ENCODE measurements at places on chromosomes 7 and 10.
A peak's percentile ranks its signal among the peaks of the same experiment; 100 is the strongest.

DNA sequence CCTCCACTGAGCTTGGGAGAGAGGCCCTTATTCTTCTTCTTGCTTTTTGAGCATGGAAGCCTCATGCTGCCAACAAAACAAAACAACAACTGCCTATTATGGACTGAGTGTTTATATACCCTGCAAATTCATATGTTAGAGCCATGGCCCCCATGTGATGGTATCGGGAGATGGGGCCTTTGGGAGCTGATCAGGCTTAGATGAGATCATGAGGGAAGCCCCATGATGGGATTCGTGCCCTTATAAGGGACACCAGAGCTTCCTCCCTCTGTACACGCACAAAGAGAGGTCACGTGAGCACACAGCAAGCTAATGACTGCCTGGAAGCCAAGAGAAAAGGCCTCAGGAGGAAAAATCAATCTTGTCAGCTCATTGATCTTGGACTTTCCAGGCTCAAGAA, 235.0 kb downstream of the FANK1 start:
- no peak for DNase-seq

DNA sequence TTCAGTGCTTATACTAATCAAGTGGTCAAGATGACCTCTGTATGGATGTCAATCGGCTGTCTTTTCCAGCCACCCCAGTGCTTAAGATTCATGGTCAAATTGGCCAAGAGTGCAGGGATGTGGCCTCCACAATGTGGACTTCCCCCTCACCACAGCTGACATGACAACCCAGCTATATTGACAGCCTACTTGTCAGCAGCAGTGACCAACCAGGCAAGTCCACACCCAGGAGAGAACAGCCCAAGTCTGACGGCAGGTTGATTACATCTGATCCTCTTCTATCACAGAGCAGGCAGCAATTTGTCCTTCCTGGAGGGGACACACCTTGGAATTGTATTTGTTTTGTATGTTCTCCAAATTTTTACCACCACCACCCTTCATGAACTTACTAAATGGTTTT, 8.2 kb upstream of the ERVW-1 start:
- DNase-seq = no peak

GRCh38 chr7:6299774-6300173, 27.4 kb upstream of the CYTH3 start:
- no peak for DNase-seq

DNA sequence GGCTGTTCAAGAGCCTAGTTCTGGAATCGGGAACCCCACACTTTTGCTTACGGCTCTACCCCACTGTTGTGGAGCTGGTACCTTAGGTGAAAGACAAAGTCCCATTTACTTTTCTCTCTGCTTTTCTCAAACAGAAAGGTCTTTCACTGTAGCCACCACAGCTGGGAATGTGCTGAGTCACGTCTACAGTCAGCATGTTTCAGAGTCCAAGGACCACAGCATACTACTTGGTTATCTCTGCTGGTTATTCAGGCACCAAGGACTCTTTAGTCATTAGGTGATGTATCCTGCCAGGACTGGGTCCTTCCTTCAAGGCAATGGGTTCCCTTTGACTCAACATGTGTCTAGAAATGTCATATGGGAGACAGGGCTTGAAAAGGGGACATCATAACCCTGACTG, 266.8 kb upstream of the STEAP1 start:
- no peak for DNase-seq

GRCh38 chr7:1354661-1355567, 104.4 kb downstream of the MICALL2 start:
- DNase-seq = peak; percentile 34

- DNase-seq = peak; percentile 93
Measured at GRCh38 chr10:103833731-103834365, 21.5 kb downstream of the SH3PXD2A start.

GRCh38 chr10:22453948-22454591, 108.8 kb downstream of the SPAG6 start:
- no peak for DNase-seq

DNA sequence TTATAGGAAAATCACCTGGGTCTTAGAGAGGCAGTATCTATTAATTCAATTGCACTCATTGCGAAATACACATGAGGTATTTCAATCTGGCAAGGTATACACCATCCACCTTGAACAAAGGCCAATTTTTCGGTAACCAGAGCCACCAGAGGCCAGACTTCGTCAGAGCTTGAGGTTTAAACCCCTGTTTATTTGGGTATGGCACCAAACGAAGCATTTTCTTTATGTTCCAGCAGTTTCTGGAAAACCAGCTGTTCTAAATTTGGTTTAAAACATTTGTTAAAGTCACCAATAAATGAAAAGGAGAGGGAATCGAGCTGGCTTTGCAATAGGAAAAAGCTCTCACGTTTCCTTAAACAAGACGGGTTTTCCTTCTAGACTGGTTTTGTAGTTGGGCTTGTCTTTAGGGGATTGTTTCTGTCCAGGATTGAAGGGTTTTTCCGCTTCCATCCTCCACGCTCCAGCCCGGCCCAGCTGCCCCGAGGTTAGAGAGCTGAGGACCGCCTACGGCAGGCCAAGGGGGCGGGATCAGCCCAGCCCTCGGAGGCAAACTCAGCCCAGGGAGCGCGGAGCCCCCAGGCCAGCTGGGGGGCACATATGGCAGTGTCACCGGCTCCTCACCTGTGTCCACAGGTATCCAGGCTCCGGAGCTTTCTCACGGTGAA, 539.4 kb upstream of the MGMT start:
- DNase-seq = no peak

GRCh38 chr10:132634241-132634946, 96.8 kb downstream of the INPP5A start:
- peak; percentile 71 for DNase-seq

- no peak for DNase-seq
Measured at GRCh38 chr10:114206902-114207301, 27.7 kb downstream of the TDRD1 start.

DNA sequence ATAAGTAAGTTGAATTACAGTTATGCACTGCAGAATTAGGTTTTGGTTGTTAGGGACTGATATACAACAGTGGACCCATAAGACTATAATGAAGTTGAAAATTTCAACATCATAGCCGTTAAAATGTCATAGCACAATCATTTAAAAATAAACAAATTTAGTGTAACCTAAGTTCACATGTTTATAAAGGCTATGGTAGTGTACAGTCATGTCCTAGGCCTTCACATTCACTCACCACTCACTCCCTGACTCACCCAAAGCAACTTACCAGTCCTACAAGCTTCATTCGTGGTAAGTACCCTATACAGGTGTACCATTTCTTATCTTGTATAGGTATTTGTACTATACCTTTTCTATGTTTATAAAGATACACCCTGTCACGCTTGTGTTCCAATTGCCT, 113.7 kb downstream of the RAB11FIP2 start:
- no peak for DNase-seq

DNA sequence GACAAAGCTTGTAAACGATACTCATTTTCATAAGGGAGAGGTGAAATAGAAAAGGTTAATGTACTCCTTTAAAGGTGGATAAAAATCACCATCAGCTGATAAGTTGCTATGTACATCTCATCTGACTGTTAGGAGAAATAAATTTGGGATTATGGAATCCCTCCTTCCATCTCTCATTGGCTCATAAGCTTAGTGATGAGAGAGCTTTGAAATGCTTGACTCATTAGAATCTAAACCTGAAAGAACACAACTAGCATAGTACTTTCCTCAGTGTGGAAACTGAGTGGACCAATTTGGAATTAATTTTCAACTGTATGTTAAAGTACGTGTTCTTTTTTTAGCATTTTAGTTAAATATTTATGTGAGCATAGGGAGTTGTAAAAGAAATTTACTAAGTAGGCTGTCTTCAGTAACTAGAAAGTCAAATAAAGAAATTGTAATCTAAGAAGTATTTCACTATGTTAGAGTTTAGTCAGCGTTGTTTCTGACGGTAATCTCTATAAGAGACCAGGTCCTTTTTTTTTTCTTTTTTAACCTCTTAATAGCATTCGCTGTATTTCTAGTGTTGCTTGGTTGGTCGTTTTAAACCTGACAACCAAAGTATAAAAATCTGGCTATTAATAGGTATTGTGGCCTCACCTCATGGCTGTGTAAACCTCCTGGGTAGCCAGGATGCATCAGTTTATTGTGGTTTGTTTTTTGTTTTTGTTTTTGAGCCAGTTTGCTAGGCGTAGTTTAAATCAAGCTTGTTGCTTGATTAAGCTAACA, 34.4 kb downstream of the FHIP2A start:
- DNase-seq = no peak

Data from mucosa of descending colon (tissue), 3 donors.